ENCODE measurements at places on chromosomes 2 and 18.

DNA sequence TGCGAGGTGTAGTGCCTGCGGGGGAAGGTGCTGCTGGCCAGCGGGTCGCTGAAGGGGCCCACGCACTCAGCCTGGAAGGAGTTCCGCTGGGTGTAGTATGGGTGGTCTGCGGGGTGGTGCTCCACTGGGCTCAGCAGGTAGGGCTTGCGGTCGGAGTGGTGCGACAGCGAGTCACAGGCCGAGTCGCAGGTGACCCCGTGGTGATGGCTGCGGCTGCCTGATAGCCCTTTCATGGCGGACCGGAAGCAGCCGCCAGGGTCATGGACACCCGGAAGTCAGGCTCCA lies 429.8 kb downstream of the TGIF1 start:
- no peak for DNase-seq

GRCh38 chr2:164952057-164952702 lies 3.1 kb downstream of the SLC38A11 start:
- no peak for DNase-seq

DNA sequence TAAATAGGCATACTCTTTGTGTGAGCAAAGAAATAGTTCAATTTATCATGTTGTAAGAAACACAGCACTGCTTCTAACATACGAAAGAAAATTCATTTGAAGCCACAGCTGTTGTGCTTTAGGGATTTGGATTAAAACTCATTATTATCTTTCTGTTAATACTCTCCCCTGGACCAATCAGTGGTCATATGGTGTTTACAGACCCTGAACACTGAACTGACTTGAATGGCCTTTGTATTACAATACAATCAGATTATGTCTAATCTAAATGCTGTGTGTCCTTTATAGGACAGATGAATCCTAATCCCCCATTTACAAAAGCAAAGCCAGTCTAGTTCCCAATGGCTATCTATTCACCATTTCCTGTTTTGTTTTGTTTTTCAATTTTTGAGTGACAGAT lies 36.5 kb downstream of the ZNF385B start:
- no peak for DNase-seq

DNA sequence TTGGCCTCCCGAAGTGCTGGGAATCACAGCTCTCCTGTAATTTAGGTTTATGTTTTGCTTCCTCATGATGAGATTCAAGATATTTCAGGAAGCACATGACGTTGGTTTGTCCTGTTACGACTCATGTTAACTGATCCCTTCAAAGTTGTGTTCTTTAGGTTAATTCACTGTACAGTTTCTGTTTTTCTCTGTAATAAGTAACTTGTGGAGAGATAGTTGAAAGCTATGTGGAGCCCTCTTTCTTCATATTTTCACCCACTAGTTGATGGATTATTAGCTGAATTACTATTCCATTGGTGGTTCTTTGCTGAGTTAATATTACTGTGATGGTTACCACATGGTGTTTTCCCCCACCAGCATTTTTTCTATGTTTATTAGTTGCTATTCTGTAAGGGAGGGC lies 18.3 kb upstream of the CHCHD5 start:
- no peak for DNase-seq

- no peak for DNase-seq
Observed at GRCh38 chr2:219368690-219369191, 19.0 kb downstream of the DNPEP start.
